Activated CD8-positive, alpha-beta memory T cell treated with anti-CD3 and anti-CD28 coated beads for 1 hour (primary cell): ENCODE measurements at places on chromosomes 4 and X.

GRCh38 chrX:54920610-54921426 is at the start of gene TRO:
Gene TRO (plus strand): TSS chrX:54920824. CDS start chrX:54922247, 1,423 bp downstream.
- DNase-seq, result no peak

- no peak for DNase-seq
Observed at GRCh38 chrX:38318606-38319005, 8.7 kb downstream of the RPGR start.

- DNase-seq, result no peak
Observed at GRCh38 chr4:82430964-82431745, 765 bp downstream of the ENOPH1 start.

- no peak for DNase-seq
Observed at GRCh38 chrX:151359931-151360871, 36.8 kb upstream of the VMA21 start.

DNA sequence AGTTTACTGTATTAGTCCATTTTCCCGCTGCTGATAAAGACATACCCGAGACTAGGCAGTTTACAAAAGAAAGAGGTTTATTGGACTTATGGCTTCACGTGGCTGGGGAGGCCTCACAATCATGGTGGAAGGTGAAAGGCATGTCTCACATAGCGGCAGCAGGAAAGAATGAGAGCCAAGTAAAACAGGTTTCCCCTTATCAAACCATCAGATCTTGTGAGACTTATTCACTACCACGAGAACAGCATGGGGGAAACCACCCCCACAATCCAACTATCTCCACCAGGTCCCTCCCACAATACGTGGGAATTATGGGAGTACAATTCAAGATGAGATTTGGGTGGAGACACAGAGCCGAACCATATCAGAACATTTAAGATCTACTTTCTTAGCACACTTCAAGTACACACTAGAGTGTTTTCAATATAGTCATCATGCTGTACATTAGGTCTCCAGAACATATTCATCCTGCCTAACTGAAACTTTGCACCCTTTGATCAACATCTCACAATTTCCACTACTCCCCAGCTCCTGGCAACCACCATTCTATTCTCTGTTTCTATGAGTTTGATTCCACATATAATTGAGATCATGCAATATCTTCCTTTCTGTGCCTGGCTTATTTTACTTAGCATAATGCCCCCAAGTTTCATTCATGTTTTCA is 341.0 kb downstream of the ARHGAP24 start:
- no peak for DNase-seq

DNA sequence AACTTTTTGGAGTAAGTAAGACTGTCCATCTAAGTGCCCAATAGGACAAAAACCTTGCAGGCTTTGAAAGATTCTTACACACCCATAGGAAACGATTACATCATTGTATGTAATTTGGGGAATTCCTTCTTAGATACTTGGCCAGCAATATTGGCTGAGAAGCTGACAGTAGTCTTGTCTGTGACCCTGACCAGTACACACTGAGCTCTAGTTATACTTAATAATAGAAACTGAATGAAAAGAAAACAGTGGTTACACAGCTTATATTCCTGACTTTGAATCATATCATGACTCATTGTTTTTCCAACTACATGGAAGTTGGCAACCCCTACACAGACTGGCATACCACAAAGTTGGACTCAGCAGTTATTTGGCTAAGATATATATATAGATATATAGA is 7.1 kb upstream of the TLR2 start:
- no peak for DNase-seq

DNA sequence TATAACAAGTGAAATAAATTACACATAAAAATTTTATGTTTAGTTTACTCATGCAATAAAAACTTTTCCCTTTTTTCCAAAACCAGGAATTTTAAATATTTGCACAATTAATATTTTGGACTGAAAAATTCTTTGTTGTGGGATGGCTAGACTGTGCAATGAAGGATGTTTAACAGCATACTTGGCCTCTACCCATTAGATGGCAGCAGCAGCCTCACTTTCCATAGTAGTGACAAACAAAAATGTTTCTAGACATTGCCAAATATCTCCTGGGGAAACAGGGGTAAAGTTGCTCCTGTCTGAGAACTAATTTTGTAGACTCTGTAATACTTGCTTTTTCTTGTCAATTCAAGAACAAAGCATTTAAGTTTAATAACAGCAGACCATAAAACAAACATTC is 49.8 kb downstream of the SCLT1 start:
- no peak for DNase-seq

DNA sequence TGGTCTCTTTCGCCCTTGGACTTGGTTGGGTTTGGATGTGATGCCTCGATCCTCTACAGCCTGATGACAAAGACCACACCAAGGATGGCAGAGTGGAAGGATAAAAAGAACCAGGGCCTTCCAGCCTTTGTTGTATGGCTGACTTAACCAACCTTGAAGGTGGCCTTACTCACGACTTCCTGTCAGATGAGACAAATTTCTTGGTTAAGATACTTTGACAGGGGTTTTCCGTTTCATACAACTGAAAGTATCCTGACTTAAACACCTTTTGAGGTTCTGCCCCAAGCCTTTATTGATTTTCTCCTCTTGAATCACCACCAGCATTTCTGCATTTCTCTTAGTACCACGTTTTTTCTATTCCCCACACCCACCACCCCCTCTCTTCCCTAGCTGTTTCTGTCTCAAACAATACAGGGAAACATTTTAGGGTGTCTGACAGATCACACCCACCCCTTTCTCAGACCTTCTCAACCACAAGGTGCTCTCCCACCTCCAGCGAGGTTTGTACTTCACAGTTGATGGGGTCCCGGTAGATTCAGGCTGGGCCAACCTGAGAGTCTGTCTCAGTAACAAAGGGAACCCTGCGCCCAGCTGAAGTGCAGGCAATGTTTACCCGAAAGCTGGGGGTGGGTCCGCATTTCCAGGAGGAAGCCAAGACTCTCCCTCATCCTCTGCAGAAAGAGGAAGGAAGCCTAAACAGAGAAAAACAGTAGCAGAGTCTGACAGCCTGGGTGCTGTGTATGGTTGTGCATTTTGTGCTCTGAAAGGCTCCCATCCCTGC is 5.0 kb upstream of the TSPAN5 start:
- DNase-seq, result no peak

DNA sequence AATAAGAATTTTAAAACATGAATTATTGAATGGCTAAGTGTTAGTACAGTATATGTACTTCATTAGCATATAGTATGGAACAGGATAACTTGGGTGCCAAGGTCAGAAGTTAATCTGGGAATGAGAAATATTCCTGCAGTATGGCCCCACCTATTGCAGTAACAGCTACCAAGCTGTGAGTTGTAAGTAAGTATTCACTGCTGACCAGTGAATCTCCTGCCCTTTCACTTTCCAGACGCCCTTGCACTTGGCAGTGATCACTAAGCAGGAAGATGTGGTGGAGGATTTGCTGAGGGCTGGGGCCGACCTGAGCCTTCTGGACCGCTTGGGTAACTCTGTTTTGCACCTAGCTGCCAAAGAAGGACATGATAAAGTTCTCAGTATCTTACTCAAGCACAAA is 105.1 kb downstream of the NFKB1 start:
- no peak for DNase-seq

DNA sequence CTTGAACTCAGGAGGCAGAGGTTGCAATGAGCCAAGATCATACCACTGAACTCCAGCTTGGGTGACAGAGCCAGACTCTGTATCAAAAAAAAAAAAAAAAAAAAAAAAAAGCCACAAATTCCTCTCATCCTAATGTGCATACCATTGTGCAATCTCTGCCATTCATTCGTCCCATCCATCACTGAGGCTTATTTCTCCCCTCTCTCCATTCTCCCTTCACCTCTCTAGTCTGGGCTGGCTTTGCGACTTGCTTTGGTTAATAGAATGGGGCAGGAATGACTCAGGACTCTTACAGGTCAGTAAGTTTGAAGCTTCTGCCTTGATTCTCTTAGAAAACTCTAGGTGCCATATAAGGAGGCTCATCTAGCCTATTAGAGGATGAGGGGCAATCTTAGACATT is 60.3 kb upstream of the DDX3X start:
- no peak for DNase-seq

DNA sequence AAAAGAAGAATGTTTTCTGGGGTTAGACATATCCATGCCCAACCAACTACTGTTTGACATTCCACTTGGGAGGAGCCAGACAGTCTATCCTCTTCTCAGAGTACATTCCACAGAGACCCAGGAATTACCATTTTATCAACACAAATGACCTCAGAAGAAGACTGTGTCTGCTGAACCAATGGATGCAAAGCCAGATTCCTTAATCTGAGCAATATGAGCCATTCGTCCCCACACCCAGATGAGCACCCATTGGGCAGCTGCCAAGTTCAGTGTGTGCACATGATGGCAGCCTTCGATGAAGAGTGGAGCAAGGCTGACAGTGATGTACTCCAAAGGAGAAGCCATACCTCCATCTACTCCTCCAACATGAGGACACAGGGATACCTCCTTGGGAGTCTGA is 111.3 kb downstream of the ZNF674 start:
- no peak for DNase-seq

DNA sequence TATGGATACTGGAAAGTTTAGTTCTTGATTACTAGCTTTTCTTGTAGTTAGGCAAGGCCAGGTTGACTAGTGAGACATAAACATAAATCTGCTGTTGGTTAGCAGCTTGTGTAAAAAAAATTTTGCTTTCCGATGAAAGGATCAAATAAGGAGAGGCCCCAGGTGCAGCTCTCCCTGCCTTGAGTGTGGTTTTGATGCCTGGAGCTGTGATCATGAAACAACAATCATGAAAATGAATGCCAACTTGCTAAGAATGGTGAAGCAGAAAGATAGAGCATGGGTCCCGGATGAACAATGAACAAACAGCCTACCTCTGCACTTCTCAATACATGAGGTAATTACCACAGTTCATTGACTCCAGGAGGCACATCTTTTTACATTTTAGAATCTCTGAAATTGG is 14.4 kb upstream of the SYP start:
- DNase-seq, result no peak
